AG04450 (cell line): ENCODE measurements at places on chromosomes 4 and X.

GRCh38 chr4:118964891-118965411 lies 76.3 kb downstream of the SYNPO2 start:
- no peak for DNase-seq

- no peak for DNase-seq
These were observed 1221.1 kb upstream of the ADGRL3 start for GRCh38 chr4:59979061-59979460.

- no peak for DNase-seq
These were observed 32.4 kb downstream of the ATP2B3 start for GRCh38 chrX:153549807-153550206.

- no peak for DNase-seq
These were observed 114.3 kb downstream of the VSIG4 start for GRCh38 chrX:65925592-65925991.

DNA sequence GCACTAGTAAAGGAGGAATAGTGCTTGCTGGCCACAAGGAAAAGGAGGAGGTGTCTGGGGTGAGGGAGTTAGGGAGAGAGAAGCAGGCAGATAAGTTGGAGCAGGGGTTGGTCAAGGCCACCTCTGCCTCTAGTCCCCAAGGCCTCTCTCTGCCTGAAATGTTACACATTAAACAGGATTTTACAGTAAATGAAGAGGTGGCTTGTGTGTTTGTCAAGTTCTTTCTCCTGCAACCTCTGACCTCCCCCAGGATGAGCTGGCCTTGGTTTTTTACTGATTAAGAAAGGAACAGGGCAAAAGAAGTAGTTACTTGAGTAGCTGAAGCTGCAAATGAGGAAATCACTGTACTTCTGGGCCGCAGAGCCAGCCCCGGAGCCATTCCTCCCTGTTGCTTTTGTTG lies 2.0 kb downstream of the GJB1 start:
- DNase-seq, result no peak

DNA sequence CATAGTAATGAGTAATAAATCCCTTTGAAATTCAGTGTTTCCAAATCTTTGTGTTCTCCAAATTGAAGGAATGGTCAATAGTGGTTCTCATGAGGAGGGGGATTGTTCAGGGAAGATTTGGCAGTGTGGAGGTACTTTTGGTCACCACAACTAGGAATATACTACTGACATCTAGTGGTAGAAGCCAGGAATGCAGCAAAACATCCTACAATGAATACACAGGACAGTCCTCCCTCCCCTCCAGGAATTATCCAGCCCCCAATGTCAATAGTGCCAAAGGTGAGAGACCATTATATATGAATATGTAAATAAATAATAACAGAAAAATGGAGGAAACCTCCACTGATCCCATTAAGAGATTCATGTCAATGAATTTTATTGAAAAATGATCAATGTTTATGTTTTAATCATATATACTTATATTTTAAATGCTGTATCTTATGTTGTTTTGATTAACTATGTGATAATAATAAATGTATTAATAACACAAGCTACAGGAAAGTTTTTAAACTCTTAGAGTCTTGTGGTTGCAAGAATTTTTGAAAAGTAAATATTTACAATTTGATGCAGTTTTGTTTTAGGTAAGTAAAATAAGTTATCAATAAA lies 14.4 kb upstream of the FAM9A start:
- DNase-seq, result peak; percentile 2

DNA sequence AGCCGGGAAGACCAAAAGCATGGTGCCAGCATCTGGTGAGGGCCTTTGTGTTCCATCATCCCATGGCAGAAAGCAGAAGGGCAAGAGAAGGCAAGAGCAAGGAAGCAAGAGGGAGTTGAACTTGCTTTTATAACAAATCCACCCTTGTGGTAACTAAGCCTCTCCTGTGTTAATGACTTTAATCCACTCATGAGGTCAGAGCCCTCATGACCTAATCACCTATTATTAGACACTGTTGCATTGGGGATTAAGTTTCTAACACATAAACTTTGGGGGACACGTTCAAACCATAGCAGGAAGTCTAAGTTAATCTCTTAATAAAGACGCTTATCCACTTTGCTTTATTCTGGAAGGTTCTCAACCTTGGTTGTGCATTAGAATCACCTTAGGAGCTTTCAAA lies 12.5 kb upstream of the PCYT1B start:
- DNase-seq, result no peak

GRCh38 chr4:182918791-182919302 lies 1.7 kb upstream of the DCTD start:
- DNase-seq, result no peak

DNA sequence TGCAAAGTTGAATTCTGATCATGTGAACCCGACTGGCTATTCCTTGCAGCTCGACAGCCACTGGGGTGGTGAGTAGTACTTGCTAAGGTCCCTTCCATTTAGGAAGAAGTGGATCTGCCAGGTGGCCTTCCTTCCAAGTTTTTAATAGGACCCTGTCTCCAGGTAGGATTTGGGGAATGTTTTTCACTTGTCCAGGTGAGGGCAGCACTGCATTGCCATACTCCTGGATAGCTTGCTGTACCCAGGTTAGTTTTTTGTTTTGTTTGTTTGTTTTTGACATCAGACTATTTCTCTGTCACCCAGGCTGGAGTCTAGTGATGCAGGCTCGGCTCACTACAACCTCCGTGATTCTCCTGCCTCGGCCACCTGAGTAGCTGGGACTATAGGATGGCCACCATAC lies 29.8 kb downstream of the SAGE1 start:
- DNase-seq, result no peak

- DNase-seq, result no peak
These were observed 64.9 kb downstream of the DOCK11 start for GRCh38 chrX:118560489-118560888.

GRCh38 chrX:16662402-16662801 lies 12.4 kb downstream of the S100G start:
- no peak for DNase-seq

DNA sequence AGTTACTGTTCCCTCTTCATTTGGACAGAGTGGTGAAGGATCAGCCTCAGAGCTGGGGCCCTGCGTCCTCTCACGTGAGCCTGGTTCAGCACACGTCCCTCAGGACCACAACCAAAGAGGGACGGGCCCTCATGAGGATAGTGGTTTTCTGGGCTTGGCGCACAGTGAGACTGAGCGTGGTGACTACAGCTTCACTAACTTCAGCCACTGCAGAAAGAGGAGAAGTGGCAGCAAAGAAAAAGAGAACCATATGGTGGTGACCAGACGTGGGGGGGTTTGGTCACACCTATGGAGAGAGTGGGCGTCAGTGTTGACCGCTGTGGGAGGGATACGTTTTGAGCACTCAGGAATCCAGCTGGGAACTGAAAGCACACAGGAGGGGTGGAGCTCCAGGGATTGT lies 21.8 kb upstream of the TNIP3 start:
- no peak for DNase-seq

- no peak for DNase-seq
These were observed 78.8 kb downstream of the PHEX start for GRCh38 chrX:22110729-22111494.

DNA sequence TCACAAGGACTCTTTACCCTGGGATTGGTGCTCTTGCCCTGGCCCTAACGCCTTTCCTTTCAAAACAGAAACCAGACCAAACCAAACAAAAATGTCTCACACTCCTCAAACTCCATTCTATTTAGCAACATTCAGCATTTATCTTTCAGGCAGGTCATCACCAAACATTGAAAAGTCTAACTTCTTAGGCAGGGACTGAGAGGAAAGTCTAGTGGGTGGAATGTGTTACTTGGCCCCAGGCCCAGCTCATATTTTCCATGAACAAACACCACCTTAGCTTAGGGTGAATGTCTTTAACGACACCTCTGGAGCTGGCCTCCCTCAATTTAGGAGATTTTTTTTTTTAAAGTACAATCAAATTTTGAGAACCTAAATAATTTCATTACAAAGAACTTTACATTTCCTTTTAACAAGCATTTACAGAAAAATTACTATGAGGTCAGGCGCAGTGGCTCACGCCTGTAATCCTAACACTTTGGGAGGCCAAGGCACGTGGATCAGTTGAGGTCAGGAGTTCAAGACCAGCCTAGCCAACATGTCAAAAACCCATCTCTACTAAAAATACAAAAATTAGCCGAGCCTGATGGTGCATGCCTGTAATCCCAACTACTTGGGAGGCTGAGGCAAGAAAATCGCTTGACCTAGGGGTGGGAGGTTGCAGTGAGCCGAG lies 10.2 kb upstream of the N4BP2 start:
- DNase-seq, result peak; percentile 6

GRCh38 chr4:126825083-126825482 lies 807.7 kb upstream of the INTU start:
- no peak for DNase-seq

- no peak for DNase-seq
These were observed 46.5 kb downstream of the EGF start for GRCh38 chr4:109959195-109959594.

GRCh38 chr4:15161439-15161838 lies 159.2 kb downstream of the CPEB2 start:
- DNase-seq, result no peak
